ENCODE measurements at places on chromosomes 16 and 17.

- no peak for DNase-seq
Observed at GRCh38 chr16:80989801-80990200, 16.9 kb downstream of the CMC2 start.

DNA sequence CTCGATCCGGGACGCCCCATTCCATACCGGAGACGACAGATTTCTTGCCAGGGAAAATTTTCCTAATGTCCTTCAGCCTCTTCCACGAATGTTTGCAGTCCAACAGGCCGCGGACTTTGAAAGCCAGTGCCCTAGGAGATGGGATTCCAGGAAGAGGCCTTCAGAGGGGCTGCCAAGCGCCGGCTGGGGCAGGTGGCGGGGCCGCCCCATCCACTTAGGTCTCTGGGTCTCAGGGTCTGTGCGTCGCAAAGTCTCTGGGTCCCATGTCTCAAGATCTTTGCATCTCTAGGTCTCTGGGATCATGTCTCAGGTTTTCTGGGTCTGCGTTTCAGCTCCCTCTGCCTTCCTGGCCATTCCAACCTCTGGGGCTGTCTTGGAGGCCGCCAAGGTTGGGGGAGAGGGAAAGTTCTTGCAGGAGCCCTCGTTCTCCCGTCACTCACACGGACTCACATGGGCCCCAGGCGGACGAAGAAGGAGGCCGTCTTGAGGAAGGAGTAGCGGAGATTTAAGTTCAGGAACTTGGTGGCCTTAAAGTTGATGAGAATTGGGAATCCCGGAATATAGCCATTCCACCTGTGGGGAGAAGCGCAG lies 7.2 kb downstream of the ALOX12B start:
- no peak for DNase-seq

DNA sequence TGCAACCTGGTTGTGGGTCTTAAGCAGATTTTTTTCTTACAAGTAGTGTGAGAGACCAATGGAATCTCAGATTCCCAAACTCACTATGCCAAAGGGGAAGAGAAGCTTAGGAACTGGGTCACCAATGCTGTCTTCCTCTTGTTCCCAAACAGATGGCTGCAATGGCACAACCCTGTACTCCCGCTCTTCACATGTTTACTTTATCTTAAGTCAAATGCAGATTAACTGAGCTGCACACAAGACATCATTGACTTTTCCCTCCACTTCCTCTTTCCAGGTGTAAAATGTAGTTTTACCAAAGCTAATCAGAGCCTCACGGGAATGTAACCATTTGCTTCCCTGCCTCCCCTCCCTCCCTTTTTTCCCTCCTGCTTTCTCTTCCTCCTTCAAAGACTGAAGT lies 14.4 kb upstream of the CD300E start:
- DNase-seq: peak; percentile 5

GRCh38 chr16:49556606-49557446 lies 183.2 kb downstream of the C16orf78 start:
- DNase-seq: no peak

DNA sequence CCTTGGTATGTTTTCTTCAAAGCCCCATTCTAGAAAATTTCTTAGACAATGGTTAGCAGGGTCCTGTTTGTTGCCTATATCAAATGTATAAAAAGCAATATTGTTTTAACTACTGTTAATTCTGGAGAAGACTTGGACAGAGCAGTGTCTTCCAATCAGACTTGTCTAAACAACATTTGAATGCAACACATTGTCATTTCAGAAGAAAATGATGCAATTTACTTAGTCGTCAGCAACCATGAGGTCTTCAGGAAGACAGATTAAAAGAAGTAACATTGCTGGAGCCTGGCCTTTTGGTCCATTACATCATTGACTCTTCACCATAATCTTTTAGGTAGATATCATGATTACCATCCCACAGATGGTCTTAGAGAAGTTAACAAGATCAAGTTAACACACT lies 94.5 kb downstream of the ANKFN1 start:
- DNase-seq: no peak

DNA sequence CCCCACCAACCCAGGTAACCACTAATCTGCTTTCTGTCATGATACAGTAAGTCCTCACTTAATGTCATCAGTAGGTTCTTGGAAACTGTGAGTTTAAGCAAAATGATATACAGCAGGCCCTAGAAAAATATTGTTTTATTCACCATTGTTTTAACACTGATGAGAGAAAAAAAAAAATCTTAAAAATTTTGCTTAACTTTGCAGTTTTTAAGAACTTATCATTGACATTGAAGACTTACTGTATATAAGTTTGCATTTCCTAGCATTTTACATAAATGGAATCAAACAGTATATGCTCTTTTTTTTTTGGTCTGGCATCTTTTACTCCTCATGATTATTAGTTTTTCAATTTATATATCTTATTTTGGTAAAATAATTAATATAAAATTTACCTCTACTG lies 19.5 kb upstream of the CLTC start:
- DNase-seq: no peak

DNA sequence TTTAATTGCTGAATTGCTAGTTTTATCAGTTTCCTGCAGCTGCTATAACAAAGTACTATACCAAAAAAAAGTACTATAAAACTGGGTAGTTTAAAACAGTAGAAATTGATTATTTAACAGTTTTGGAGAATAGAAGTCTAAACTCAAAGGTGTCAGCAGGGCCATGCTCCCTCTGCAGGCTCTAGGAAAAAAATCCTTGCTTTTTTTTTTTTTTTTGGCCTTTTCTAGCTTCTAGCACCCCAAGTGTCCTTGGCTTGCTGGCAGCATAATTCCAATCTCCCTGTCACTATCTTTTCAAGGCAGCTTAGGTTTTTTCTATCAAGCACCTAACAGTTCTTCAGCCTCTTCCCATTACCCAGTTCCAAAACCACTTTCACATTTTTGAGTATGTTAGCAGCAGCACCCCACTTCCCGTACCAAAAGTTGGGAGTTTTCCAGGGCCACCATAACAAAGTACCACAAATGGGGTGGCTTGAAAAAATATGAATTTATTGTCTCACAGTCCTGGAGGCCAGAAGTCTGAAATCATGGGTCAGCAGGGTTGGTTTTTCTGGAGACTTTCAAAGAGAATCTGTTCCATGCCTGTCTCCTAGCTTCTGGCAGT lies 37.4 kb downstream of the BPTF start:
- no peak for DNase-seq

- no peak for DNase-seq
Observed at GRCh38 chr16:84948851-84949610, 62.3 kb downstream of the ZDHHC7 start.

GRCh38 chr17:73777131-73777449 lies 132.8 kb upstream of the SDK2 start:
- no peak for DNase-seq

DNA sequence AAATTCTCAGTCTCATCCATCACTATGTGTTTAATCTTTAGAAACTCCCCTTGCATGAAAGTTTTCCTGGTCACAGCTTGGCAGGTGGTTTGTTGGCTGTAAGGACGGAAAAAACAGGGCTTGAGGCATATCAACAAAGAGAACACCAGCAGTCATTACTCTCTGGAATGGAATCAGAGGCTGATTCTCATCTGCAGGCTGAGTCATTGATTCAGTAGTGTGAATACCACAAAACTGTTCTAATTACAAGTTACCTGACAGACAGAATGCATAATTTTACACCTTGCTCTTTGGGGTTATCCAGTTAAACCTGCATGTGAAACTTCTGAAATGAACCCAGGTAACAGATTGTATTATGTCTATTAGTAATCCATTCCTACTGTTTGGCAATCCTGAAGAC lies 11.5 kb upstream of the SLFN12L start:
- no peak for DNase-seq

DNA sequence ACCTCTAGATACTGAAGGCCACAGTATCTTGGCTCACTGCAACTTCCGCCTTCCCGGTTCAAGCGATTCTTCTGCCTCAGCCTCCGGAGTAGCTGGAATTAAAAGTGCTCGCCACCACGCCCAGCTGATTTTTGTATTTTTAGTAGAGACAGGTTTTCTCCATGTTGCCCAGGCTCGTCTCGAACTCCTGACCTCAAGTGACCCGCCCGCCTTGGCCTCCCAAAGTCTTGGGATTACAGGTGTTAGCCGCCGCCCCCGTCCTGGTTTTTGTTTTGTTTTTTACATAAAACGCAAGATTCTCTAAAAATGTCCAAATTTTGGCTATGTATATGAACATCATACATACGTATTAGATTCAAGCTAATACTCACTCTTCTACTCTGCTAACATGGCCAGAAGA lies 2.0 kb upstream of the GGNBP2 start:
- no peak for DNase-seq

DNA sequence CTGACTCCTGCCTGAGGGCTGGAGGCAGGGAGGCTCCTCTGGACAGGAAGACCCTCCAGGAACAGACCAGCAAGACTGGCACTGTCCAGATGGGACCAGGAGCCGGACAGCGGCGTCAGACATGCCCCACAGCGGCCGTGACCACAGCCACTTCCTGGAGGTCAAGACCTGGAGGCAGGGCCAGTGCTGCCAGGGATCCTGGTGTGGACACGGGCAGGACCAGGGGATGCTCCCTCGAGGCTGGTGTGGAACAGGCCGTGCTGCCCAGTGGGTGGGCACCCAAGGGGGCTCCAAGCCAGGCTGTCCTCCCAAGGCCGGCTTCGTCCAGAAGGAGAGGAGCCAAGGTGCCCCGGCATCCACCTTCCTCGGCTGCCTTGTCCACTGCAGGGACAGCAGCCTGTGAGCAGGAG lies 4.5 kb upstream of the CCDC57 start:
- peak; percentile 77 for DNase-seq

- DNase-seq: no peak
Observed at GRCh38 chr17:32443827-32444300, 446 bp upstream of the PSMD11 start.

DNA sequence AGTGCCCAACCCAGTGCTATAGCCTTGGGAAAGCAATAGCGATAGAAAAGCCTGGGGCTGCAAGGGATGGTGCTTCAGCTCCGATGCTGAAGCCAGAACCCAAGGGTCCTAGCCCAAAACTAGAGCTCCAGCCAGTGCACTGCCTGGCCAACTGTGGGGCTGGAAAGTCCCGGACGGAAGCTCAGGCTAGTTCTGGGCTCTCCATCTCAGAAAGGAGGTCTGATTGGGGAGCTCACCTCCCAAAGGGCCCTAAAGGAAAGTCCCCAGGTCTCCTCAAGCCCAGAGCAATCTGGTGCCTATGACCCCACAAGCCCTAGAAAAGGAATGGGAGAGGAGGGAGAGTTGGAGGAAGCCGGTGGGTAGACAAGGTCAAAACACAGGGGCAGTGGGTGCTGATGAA lies 2.0 kb upstream of the ABCC3 start:
- no peak for DNase-seq

DNA sequence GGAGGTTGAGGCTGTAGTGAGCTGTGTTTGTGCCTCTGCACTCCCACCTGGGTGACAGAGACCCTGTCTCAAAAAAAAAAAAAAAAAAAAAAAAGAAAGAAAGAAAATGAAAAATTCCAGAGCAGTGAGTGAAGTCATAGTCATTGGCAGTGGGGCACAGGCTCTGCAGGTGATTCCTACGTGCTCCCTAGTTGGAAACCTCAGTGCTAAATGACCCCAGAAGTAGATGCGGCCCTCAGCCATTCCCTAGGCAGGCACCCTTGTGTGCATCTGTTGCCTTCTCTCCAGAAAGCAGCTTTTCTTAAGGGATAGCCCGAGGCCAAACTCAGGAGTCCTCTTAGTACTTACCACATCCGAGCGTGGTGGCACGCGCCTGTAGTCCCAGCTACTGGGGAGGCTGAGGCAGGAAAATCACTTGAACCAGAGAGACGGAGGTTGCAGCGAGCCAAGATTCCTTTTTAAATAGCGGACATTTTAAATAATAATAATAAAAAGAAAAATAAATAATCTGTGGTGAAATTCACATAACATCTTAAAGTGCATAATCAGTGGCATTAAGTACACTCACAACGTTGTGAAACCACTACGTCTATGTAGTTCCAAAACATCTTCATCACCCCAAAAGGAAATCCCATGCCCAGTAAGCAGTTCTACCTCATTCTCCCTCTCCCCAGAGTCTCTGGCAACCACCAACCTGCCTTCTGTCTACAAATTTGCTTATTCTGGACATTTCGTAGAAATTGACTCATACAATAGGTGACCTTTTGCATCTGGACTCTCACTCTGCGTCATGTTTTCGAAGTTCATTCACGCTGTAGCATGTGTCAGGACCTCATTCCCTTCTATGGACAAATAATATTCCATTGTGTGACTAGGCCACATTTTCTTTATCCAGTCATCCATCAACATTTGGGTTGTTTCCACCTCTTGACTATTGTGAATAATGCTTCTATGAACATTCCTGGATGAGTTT lies 12.5 kb upstream of the SPHK1 start:
- no peak for DNase-seq

- DNase-seq: peak; percentile 86
Observed at GRCh38 chr17:19867079-19867328, 732 bp downstream of the ULK2 start.

DNA sequence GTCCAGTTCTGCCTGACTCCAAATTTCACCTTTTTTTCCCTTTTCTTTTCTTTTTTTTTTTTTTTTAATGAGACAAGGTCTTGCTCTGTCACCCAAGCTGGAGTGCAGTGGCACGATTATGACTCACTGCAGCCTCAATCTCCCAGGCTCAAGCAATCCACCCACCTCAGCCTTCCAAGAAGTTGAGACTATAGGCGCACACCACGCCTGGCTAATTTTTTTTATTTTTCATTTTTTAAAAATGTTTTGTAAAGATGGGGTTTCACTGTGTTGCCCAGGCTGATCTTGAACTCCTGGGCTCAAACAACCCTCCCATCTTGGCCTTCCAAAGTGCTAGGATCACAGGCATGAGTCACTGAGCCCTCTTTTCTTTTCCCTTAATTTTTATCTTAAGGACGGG lies 33.4 kb upstream of the RBBP6 start:
- no peak for DNase-seq

- no peak for DNase-seq
Observed at GRCh38 chr16:88635671-88636319, 2.6 kb upstream of the IL17C start.

GRCh38 chr17:20961586-20961985 lies 81.2 kb downstream of the USP22 start:
- no peak for DNase-seq

GRCh38 chr16:28869201-28869600 lies 5.6 kb downstream of the SH2B1 start:
- no peak for DNase-seq

DNA sequence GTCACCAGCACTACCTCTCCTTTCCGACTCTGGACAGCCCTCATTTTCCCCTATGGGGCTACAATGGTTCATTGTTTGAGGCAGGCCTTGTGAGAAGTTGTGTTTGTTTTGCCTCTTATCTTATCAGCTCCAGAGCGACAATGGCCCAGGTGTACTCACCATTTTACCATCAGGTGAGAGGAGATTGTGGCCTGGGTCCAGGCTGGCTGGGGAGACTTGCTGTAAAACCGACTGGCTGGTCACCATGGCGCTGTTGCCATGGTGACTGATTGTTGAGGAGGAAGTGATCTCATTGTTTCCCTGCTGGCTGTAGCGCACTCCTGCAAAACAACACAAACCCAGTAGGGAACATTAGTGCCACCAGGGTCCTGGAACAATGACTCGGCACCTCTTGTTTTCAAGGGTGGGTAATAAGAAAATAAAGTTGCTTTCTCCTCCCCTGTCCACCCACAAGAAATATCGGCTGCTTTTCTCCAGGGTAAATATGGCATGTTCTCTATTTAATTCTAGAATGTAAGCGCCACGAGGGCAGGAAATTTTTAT lies 34.4 kb downstream of the HNF1B start:
- peak; percentile 28 for DNase-seq

Data from tibial artery (tissue), 4 donors.